ENCODE measurements at places on chromosomes 6 and 20.

GRCh38 chr6:53378208-53378607 is 29.5 kb upstream of the ELOVL5 start:
- DNase-seq, result no peak

- no peak for DNase-seq
Observed at GRCh38 chr6:130720076-130720715, 107.0 kb upstream of the SMLR1 start.

DNA sequence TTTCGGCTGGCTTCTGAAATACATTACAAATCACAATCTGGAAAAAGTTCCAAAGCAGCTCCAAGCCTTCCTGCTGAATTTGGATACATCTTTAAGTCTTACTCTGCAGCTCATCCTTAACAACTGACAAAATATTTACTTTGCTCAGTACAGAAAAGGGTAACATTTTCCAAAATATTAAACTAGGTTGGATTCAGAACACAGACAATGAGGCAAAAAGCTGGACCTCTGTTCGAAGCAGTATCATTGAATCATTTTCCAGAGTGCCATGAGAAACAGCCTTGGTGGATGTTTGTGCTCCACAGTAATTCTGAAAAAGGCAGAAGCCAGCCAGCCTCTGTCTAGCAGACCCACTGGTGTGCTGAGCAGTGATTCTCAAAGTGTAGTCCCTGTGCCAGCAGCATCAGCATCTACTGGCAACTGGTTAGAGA is 162.1 kb downstream of the AIG1 start:
- no peak for DNase-seq

DNA sequence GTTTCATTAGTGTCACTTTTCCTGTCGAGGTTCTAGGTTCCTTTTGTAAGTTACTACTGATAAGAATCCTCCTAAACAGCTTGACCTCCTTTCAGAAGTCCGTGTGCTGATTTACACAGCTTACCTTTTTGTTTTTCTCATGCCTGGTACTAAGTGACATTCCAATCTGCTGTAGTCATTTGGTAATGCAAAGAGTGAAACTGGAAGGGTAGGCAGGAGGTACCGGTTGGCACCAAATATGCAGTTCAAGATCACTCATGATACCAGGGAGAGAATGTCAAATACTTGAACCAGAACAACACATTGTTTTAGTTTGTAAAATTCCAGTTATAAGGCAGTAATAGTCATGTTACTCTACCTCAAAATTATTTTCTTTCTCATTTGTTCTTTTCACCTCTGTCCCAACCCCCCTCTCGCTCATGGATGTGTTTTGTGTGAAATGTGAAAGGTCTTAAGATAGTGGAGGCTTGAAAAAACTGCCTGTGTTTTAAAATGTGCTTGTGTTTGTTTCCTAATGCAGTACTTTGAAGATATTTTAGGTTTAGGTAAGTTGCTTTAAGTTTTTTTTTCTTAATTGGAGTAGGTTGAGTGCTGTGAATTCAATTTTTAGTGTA is 23.2 kb downstream of the AFDN start:
- DNase-seq, result no peak
